ENCODE measurements at places on chromosomes 2 and 18.

DNA sequence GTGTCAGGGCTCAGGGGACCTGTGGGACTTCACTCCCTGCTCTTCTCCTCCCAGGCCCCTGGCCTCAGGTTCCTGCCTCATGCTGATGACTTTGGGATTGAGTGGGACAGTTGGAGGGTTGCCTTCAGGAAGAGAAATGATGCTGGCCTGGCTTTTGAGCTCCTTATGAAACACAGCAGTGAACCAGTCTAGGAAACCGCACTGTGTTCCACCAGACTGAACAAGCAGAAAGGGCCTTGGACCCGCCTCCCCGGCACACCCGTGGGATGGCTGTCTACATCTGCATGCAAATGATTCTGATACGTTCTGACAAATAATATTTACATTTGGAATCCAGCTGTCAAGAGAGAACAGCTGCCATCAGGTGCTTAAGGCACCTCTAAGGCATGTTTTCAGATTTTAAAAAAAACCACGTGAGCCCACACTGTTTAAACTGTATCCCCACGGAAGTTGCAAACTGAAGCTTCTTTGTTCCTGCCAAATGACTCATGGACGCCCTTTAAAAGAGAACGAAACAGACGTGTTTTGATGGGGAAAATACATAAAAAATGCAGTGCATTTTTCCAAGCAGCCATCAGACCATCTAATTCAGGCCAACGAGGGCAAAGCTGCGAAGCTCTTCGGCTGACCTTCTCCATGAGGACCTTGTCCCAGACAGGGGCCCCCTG lies 27.6 kb upstream of the ASAP2 start:
- no peak for DNase-seq

- DNase-seq = no peak
Observed at GRCh38 chr2:173247156-173247555, 107.5 kb upstream of the CDCA7 start.

DNA sequence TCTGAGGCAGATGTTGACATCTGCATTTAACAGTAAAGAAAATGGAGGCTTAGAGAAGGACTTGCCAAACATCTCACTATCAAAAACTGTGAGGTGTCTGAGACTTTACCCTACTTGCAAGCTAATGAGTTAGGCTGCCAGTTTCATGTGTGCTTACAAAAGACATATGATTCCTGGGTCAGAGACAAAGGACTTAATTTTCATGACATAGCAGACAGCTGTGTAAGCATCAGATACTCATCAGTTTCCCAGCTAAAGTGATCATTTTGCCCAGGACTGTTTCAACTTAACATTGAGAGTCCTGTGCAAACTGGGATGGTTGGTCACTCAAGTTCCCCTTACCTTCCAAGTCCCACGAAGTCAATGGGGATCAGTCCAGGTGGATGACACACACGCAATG lies 18.9 kb upstream of the DAPL1 start:
- no peak for DNase-seq

GRCh38 chr2:75560022-75560767 lies 544 bp downstream of the EVA1A start:
- no peak for DNase-seq

DNA sequence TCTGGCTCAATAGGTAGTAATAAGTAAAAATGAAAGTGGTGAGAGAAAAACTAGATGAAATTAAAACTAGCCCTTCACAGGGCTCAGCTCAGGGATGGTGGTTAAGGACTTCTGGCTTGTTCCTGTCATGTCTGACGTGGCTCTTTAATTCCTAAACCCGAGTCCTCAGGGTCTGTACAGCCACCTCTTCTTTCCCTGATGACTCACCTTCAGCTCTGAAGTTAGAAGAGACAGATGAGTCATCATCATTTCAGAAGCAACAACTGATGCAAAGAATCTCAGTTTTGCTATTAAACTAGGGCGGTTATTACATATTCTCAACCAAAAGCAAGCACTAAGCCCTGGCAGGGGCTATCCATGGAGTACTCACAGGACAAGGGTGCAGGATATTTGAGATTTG lies 24.0 kb upstream of the ITGB6 start:
- no peak for DNase-seq

DNA sequence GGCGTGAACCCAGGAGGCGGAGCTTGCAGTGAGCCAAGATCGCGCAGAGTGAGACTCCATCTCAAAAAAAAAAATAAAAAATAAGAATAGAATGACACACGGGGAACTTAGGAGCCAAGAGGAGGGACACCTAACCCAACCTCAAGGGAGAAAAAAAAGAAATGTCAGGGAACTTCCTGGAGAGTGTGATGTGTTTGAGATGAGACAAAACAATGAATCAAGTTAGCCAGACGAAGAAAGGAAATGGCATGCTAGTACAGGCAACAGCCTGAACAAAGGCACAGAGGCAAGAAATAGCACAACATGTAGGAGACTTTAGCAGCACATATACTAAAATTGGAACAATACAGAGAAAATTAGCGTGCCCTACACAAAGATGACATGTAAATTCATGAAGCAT lies 36.7 kb upstream of the PAPOLG start:
- no peak for DNase-seq

GRCh38 chr2:216657980-216658379 lies 24.8 kb downstream of the IGFBP2 start:
- DNase-seq = no peak

- DNase-seq = peak; percentile 65
Observed at GRCh38 chr2:226800941-226801784, 1.5 kb upstream of the IRS1 start.

DNA sequence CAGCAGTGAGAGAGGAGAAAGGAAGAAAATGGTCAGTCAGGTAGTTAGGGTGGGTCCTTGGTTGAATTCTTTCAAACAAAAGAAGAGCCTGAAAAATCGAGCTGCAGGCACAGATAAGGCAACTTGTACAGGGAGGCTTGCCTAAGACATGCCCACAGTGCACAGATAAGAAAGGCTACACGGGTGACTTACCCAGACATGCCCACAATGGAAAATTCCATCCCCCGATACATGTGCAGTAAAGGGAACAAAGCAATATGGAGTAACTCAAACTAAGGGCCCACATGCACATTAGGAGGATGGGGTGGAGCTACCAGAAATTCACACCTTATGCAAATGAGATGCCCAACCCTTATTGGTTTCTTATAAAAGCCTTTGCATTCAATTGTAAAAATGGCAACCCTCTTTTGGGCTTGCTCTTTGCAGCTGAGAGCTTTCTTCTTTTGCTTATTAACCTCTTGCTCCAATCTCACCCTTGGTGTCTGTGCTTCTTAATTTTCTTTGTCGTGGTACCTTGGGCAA lies 110.3 kb upstream of the RMP24 start:
- no peak for DNase-seq

DNA sequence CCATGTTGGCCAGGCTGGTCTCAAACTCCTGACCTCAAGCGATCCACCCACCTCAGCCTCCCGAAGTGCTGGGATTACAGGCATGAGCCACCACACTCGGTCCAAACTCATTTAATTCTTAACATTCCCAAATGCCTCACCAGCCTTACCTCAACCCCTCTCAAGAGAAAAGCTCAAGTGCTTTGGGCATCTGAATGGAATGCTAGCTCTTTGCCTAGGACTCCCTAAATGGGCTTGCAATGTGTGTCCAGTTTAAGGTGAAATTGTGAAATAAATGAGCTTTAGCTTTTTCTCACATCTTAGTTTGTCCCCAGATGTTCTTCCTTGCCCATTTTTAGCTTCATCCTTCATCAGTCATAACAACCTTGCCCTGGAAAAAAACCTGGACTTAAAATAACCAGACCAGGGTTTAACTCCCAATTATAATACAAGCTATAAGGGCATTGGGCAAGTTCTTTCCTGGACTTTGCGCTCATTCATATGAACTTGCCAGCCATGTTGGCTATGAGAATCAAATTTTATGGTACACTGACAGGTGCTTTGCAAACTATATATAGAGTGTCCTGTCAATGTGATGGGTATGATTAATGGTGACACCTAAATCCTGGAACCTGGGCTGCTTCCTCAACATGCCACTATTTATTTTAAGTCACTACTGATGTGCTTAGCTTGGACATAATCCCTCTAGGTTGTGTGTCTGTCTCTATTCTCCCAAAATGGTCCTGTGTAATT lies 95.1 kb upstream of the SERPINE2 start:
- no peak for DNase-seq

DNA sequence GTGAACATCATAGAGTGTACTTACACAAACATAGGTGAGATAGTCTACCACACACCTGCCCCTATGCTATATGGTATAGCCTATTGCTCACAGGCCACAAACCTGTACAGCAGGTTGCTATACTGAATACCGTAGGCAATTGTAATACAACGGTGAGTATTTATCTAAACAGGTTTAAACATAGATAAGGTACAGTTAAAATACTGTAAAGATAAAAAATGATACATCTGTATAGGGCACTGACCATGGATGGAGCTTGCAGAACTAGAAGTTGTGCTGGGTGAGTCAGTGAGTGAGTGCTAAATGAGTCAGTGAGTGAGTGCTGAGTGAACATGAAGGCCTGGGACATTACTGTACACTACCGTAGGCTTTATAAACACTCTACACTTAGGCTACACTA lies 267.0 kb upstream of the HS6ST1 start:
- no peak for DNase-seq

DNA sequence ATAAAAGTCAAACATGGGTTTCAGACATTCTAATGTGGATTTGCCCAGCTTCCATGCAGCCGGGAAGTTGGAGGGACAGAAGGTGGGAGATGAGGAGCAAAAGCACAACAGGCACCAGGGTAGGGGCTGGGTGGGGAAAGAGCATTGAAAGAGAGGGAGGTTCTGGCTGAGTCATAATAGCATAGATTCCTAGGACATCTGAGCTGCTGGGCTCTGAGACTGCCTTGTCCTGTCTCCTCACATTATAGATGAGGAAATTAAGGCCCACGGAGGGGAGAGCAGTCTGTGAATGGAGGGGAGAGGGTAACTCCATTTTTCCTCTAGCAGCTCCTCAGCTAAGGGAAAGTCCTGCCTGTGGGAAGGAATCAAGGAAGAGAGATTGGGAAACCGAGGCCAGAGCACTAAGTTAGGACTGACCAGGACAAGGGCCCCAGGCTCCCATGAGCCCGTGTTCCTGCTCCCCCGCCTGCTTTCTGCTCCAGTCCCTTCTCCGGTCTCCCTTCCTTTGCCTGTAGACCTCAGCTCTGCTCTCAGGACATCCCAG lies 26.2 kb downstream of the SH2D6 start:
- no peak for DNase-seq

DNA sequence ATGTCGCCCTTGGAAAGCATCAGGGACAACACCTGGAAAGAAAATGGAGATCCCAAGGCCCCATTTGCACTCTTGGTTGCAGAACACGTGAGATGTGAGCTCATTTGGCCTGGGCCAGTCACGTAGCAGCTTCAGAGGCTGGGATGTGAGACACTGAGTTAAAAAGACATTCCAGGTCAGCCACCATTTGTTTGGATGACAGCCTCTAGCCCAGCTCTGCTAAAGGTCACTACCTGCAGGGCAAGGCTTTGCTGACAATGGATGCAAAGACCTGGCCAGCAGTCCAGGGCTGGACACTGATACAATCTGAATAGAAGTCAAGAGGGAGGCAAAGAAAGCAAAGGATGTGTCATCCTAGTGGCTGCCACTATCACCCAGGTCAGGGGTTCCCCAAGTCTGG lies 83.9 kb upstream of the LRPPRC start:
- no peak for DNase-seq

DNA sequence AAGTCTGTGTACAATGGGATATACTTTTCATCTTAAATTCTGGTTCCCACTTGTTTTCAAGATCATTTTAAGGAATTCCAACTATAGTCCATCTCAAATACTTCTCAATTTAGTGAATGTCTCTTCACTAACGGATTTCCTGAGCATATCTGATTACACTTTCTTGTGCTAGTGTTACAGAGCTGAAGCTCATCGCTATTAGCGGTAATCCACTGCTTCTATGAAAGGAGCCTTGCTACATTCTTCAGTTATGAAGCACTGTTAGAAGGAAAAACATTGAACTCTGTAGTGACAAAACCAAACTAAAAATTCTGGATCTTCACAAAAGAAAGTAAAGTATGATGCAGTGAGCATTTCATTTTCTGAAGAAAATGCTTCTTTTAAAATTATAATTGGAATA lies 72.0 kb downstream of the AGPS start:
- no peak for DNase-seq

GRCh38 chr2:39264733-39265132 lies 21.0 kb upstream of the CDKL4 start:
- DNase-seq = no peak

GRCh38 chr2:24421668-24422067 lies 61.3 kb upstream of the ITSN2 start:
- peak; percentile 37 for DNase-seq

GRCh38 chr2:113390124-113390849 lies 47.2 kb upstream of the ZNG1B start:
- DNase-seq = peak; percentile 23

GRCh38 chr2:8965216-8965969 lies 38.1 kb downstream of the MBOAT2 start:
- no peak for DNase-seq

DNA sequence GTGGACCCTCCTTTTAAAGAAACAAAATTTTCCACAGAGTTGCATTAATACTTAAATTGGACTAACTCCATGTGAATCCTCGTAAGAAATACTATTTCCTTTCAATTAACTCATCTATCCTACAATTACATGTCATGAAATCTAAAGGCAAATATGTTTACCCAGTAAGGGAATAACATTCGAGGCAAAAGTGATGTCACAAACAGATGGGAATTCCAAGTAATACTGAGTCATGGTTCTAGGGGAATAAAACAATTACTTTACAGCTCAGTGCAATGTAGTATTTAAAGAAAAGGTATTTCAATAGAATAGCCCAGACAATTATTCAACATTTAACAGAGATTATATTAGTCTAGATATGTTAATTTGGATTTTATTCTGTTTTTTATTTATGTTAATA lies 205.8 kb downstream of the ZNF385B start:
- DNase-seq = no peak

- no peak for DNase-seq
Observed at GRCh38 chr18:35477974-35478373, 19.8 kb downstream of the INO80C start.

DNA sequence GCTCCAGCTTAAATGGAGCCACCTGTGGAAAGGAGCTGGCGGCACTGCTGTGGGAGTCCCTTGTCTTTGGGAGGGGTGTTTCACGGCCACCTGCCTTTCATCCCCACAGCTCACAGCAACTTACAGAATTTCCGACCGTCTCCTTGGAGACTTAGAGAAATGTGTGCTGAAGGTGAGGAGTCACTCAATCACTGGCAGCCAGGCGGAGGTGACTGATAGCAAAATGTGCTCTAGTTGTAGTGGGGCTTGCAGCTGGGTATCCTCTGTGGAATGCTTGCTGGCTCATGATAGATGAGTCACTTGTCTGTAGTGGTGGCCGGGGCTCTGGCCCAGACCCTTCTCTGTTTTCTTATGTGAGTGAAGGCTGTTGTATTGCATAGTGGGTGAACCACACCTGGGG lies 110.7 kb downstream of the SH3RF3 start:
- no peak for DNase-seq

DNA sequence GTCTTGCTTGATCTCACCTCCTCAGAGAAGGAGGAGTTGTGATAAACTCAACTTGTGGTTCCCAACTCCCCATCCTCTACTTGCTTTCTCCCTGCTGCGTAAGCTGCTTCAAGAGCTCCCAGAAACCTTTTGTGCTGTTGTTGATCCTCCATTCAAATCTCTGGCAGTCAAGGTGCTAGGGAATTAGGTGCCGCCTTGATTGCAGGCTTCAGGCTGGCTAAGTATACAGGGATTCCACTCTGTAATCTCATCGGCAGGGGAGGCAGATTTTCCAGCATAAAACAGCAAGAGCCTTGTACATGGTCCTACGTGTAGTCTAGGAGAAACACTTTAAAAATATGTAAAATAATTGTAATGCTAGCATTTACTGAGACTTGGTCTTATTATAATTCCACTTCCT lies 116.2 kb upstream of the DDX18 start:
- DNase-seq = no peak
